ENCODE measurements at places on chromosomes 4 and X. TPM values are rescaled to one million over a fixed set of nuclear protein-coding genes. Genes with fewer than 3 reads are reported as not detected.

DNA sequence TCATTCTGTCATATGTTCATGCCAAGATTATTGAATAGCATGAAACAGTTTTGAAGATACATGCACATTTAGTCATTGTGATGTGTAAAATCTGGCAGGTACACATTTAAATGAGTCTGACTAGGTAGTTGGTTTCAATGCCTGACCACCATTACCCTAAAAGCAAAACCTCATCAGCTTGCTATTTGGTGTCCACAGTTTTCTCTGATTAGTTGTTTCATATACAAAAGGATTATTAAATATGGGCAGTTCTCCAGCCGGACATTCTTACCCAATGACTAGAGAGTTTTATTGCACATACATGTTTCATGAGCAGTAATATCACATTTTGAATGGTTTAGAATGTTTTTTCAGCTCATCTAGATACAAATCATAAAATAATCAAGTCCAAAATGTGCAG is 23.7 kb downstream of the DCHS2 start:
- H3K4me1 ChIP-seq = no peaks in the 10 kb centered on the region
- peaks cover 17% of the 10 kb centered on the region for H3K27me3 ChIP-seq
- no peak for DNase-seq
- H3K27ac ChIP-seq = no peak overlapping the region

DNA sequence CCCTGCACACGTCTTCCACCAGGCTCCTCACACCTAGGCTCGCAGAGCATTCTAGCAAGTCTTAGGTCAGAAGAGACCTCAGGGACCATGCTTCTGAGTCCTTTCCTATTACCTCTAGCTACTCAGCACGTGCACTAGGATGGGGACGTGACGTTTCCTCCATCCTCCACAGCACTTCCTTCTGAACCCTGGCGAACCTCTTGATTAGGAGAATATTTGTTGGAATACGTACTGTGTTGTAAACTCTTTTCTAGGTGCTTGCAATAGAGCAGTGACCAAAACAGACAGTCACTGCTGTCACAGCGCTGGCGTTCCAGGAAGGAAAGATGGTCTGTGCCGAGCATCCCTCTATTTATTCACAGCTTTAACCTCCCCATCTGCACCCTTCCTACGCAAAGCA is 12.9 kb upstream of the TENM3 start:
- H3K27me3 ChIP-seq = no peaks in the 10 kb centered on the region
- H3K4me1 ChIP-seq = no peaks in the 10 kb centered on the region
- H3K27ac ChIP-seq = no peak overlapping the region
- DNase-seq = no peak
- H3K4me3 ChIP-seq = no peak overlapping the region
- no peaks in the 10 kb centered on the region for H3K36me3 ChIP-seq

DNA sequence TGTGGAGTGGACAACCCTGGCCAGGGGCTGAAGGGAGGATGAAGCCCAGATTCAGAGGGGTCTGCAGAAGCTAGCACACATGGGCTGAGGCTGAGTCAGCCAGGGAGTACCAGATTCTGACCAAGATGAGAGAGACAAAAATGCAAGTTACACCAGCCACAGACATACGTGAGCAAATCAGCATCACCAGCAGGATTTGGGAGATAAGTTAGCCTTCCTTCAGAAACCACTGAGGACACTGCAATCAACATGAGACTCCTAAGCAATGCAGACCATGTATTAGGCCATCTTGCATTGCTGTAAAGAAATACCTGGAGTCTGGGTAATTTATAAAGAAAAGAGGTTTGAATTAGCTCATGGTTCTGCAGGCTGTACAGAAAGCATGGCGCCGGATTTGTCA is 57.0 kb upstream of the PAGE5 start:
- no peak overlapping the region for H3K27ac ChIP-seq
- H3K4me3 ChIP-seq = no peak overlapping the region
- H3K36me3 ChIP-seq = no peaks in the 10 kb centered on the region
- no peaks in the 10 kb centered on the region for H3K4me1 ChIP-seq
- no peak for DNase-seq
- no peaks in the 10 kb centered on the region for H3K27me3 ChIP-seq

- H3K36me3 ChIP-seq = no peaks in the 10 kb centered on the region
- DNase-seq = no peak
- H3K4me3 ChIP-seq = no peak overlapping the region
- H3K27me3 ChIP-seq = no peaks in the 10 kb centered on the region
- no peak overlapping the region for H3K27ac ChIP-seq
Observed at GRCh38 chr4:60605646-60606354, 594.3 kb upstream of the ADGRL3 start.

GRCh38 chr4:151771664-151772063 is 10.9 kb upstream of the GATB start:
- H3K36me3 ChIP-seq = peaks cover 2% of the 10 kb centered on the region
- H3K27ac ChIP-seq = no peak overlapping the region
- no peak for DNase-seq

GRCh38 chrX:111262086-111262485 is 8.2 kb downstream of the CAPN6 start:
- no peak overlapping the region for H3K4me3 ChIP-seq
- no peak overlapping the region for H3K27ac ChIP-seq
- H3K27me3 ChIP-seq = no peaks in the 10 kb centered on the region
- no peaks in the 10 kb centered on the region for H3K36me3 ChIP-seq
- H3K4me1 ChIP-seq = no peaks in the 10 kb centered on the region

GRCh38 chr4:5026371-5026770 is 7.1 kb upstream of the CYTL1 start:
- H3K4me1 ChIP-seq = no peaks in the 10 kb centered on the region
- peaks cover 5% of the 10 kb centered on the region for H3K27me3 ChIP-seq
- H3K36me3 ChIP-seq = no peaks in the 10 kb centered on the region
- DNase-seq = no peak
- H3K4me3 ChIP-seq = no peak overlapping the region
- H3K27ac ChIP-seq = no peak overlapping the region

DNA sequence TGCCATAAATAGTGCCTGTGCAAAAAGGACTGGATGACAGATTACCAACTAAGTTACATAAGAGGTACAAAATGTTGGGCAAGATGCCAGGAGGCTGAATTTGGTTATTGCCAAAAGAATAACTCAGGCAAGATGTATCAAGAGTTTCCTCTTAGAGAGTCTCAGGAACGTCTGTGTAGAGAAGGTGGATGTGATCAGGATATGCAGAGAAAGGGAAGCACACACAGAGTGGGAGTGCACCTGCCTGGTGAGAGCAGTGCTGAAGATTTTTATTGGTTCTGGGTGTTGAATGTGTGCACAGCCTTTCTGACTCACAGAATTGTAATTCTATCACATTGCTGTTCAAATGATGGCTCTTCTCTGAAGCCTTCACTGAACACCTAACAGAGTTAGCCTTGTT is 156.8 kb upstream of the HS3ST1 start:
- peaks cover 7% of the 10 kb centered on the region for H3K27me3 ChIP-seq
- peaks cover 3% of the 10 kb centered on the region for H3K36me3 ChIP-seq
- no peak for DNase-seq
- no peak overlapping the region for H3K4me3 ChIP-seq
- H3K27ac ChIP-seq = no peak overlapping the region

- DNase-seq = no peak
- peak overlapping the region; percentile 91 for H3K4me3 ChIP-seq
- H3K36me3 ChIP-seq = peaks cover 1% of the 10 kb centered on the region
- H3K4me1 ChIP-seq = peaks cover 33% of the 10 kb centered on the region
- H3K27ac ChIP-seq = peak overlapping the region; percentile 80
Observed at GRCh38 chrX:110316351-110317060, 1.4 kb downstream of the AMMECR1 start.

- no peaks in the 10 kb centered on the region for H3K36me3 ChIP-seq
- DNase-seq = peak; percentile 5
- peaks cover 61% of the 10 kb centered on the region for H3K27me3 ChIP-seq
Observed at GRCh38 chr4:24471486-24472160, 112.7 kb downstream of the DHX15 start.

DNA sequence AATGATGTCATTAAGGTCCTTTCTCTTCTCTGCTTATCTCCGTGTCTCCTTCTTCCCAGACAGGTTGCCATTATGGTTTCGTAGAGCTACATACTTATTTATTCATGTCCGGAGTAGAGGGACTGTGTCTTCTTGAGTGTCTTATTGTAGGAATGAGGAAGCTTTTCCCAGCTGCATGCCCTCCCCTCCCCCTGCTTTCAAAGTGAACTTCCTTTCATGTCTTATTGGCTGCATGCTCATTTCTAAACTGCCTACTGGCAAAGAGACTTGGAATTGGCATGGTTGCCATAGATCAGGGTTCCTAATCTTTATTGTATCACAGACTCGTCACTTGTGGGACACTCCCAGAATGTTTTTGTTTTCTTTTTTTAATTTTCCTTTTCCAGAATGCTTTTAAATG is 15.4 kb downstream of the VAMP7 start:
- H3K4me1 ChIP-seq = peaks cover 3% of the 10 kb centered on the region
- H3K4me3 ChIP-seq = no peak overlapping the region
- no peaks in the 10 kb centered on the region for H3K27me3 ChIP-seq
- no peak for DNase-seq
- peaks cover 39% of the 10 kb centered on the region for H3K36me3 ChIP-seq

DNA sequence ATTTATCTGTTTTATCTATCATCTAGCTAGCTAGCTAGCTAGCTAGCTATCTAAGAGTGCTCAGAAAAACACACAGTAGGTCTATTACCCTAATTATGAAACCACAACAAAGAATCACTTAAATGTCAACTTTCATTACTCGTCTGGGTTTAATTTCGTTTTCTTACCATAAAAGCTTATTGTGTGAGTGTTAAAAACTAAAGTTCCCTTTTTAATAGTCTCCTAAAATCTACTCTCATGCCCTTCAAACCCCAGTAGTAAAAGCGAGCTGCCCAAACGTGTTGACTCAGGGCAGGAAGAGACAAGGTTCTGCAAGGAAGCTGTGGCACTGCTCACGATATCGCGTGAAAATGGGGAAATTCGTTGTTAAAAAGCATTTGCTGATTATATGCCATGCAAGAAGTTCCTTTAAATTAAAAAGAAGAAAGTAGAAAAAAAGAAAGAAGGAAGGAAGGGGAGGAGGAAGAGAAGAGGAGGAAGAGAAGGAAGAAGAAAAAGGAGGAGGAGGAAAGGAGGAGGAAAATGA is 595 bp downstream of the MBNL3 start:
- H3K36me3 ChIP-seq = no peaks in the 10 kb centered on the region
- peak; percentile 61 for DNase-seq
- peaks cover 40% of the 10 kb centered on the region for H3K4me1 ChIP-seq
- H3K4me3 ChIP-seq = peak overlapping the region; percentile 95

DNA sequence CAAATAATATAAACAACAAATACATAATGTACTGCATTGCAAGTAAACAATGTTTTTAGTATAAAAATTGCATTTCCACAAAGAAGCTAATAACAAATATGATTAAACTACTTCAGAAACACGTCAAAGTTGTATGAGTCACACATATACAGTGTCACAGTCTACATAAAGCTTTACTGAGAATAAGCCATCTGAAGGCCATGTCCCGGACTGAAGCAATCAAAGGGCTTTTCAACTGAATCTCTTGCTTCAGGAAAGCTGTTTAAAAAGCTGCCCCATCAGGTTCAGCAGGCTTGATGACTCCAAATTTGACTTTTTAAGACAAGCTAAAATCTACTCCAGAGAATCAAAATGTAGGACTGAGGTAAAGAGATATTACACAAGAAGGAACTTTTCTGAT is 1476.8 kb downstream of the ADGRL3 start:
- H3K27me3 ChIP-seq = no peaks in the 10 kb centered on the region
- no peak overlapping the region for H3K27ac ChIP-seq

GRCh38 chr4:10385994-10386394 is 71.2 kb downstream of the ZNF518B start:
- no peak overlapping the region for H3K27ac ChIP-seq
- no peaks in the 10 kb centered on the region for H3K36me3 ChIP-seq
- no peaks in the 10 kb centered on the region for H3K4me1 ChIP-seq
- no peaks in the 10 kb centered on the region for H3K27me3 ChIP-seq

DNA sequence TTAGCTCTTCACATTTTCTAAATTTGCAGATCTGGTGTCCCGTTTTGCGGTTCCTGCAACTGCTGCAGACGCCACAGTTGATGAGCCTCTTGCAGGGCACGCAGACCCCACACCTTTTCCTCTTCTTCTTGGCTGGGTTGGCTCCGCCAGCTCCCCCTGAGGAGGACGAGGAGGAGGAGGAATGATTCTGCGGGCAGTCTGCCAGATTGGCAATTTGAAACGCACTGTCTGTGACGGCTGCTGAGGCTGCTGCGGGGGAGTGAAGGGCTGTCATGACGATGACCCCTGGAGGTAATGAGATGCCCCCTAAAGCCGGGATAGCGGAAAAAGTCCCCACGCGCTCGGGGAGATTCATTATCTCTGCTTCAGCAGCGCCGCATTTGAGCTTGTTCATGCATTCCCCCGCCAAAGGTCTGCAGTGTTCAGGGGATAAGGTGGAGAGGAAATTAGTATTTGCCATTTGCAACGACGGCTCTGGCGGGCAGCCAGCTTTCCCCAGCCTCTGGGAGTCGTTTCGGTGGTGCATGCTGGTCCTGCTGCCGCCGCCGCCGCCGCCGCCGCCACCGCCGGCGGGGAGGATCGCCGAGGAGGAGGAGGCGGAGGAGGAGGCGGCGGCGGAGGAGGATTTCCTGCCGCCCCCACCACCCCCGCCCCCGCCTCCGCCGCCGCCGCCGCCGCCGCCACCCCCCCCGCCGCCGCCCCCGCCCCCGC is 3.8 kb downstream of the CXXC4 start:
- DNase-seq = peak; percentile 43
- H3K27ac ChIP-seq = no peak overlapping the region
- no peaks in the 10 kb centered on the region for H3K36me3 ChIP-seq
- peaks cover 56% of the 10 kb centered on the region for H3K27me3 ChIP-seq
- H3K4me1 ChIP-seq = peaks cover 28% of the 10 kb centered on the region
- peak overlapping the region; percentile 44 for H3K4me3 ChIP-seq

DNA sequence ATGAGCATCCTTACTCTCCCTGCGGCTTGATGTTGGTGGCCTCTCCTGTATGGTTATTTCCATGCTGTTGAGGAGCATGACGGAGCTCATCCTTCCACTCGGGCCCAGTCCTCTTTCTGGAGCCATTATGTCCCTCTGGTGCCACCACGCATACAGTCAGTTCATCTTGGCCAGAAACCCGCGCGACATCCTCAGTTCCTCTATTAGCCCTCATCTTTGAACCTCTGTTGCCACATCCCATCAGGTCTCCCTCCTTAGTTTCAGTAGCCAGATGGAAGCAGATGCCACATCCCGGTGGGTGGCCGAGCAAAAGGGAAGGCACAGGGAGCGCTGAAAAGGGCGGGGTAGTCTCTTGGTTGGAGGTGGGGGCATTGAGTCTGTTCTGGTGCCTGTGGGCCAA is 4.6 kb downstream of the LOC101059915 start:
- H3K27ac ChIP-seq = no peak overlapping the region
- no peak overlapping the region for H3K4me3 ChIP-seq
- DNase-seq = no peak
- H3K36me3 ChIP-seq = no peaks in the 10 kb centered on the region
- H3K27me3 ChIP-seq = peaks cover 3% of the 10 kb centered on the region

GRCh38 chr4:121651597-121651996 is 45.2 kb downstream of the ANXA5 start:
- DNase-seq = no peak
- H3K36me3 ChIP-seq = no peaks in the 10 kb centered on the region
- H3K27ac ChIP-seq = no peak overlapping the region
- no peaks in the 10 kb centered on the region for H3K4me1 ChIP-seq
- H3K27me3 ChIP-seq = peaks cover 9% of the 10 kb centered on the region

The TRIM60 gene
- total RNA-seq = not detected

The RXFP1 gene
- not detected for total RNA-seq

The PPEF2 gene
- total RNA-seq = 0.21 TPM

The PCSK1N gene
- 1.7 TPM for total RNA-seq

The MAGEA12 gene
- not detected for total RNA-seq

The ZCCHC12 gene
- 0.14 TPM for total RNA-seq

The GLOD5 gene
- total RNA-seq = not detected

The LIMCH1 gene
- total RNA-seq = not detected

The CXCL11 gene
- not detected for total RNA-seq

The CPZ gene
- total RNA-seq = not detected

The WNK3 gene
- 0.60 TPM for total RNA-seq

The SMIM31 gene
- total RNA-seq = not detected

All from activated naive CD4-positive, alpha-beta T cell treated with anti-CD3 and anti-CD28 coated beads for 36 hours (primary cell).